Cardiac muscle cell (in vitro differentiated cells and primary cell): ENCODE measurements at places on chromosomes 3 and 15. TPM values are rescaled to one million over a fixed set of nuclear protein-coding genes. Genes with fewer than 3 reads are reported as not detected.

- no peak for DNase-seq
These were observed 247.9 kb downstream of the ZMAT3 start for GRCh38 chr3:178823591-178824246.

The PCLAF gene
- polyA plus RNA-seq, result 59.9 and 73.5 TPM in 2 replicates

The SNX22 gene
- 0.59 and 2.0 TPM in 2 replicates for polyA plus RNA-seq

DNA sequence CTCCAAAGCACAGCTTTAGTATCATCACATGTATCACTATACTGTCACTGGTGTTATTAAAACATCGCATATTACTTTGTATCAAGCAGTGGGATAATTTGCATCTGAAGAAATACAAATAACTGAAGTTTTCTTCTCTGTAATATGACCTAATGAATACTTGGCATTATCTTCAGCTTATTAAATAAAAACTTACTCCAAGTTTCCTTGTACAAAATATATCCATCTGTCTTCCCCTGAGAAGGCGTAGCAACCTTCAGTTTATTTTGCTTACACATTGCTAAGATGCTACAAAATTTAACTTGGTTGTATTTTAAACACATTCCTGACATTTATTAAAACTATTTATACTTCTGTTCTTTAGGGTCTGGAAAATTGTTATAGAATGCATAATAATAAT is 13.7 kb downstream of the FGF7 start:
- DNase-seq, result no peak

GRCh38 chr3:156172536-156172935 is 52.2 kb downstream of the KCNAB1 start:
- DNase-seq, result no peak
